ENCODE measurements at places on chromosomes 16 and 17. TPM values are rescaled to one million over a fixed set of nuclear protein-coding genes. Genes with fewer than 3 reads are reported as not detected.

Gene ZNF750
- not detected for total RNA-seq

Gene CDK5R1
- total RNA-seq: 3.8 TPM

Gene MYH11
- total RNA-seq: 0.13 TPM

Gene MSLN
- 2.3 TPM for total RNA-seq

Gene GPR142
- total RNA-seq: not detected

Gene TLCD2
- total RNA-seq: 1.3 TPM

Gene MRPL38
- total RNA-seq: 123 TPM

Gene P2RX1
- not detected for total RNA-seq

Gene BAIAP3
- total RNA-seq: 1.1 TPM

Gene GPR139
- not detected for total RNA-seq

Gene CDRT15L2
- not detected for total RNA-seq

Gene B3GNT9
- 5.4 TPM for total RNA-seq

Gene CEP295NL
- 0.54 TPM for total RNA-seq

Measured in A549 treated with CORT108297 at 1 μM for 4 hours (cell line).